Activated CD8-positive, alpha-beta memory T cell treated with anti-CD3 and anti-CD28 coated beads, Interleukin-2, amount 50 U/mL, for 4 hours (primary cell): ENCODE measurements at places on chromosomes 4 and X.

DNA sequence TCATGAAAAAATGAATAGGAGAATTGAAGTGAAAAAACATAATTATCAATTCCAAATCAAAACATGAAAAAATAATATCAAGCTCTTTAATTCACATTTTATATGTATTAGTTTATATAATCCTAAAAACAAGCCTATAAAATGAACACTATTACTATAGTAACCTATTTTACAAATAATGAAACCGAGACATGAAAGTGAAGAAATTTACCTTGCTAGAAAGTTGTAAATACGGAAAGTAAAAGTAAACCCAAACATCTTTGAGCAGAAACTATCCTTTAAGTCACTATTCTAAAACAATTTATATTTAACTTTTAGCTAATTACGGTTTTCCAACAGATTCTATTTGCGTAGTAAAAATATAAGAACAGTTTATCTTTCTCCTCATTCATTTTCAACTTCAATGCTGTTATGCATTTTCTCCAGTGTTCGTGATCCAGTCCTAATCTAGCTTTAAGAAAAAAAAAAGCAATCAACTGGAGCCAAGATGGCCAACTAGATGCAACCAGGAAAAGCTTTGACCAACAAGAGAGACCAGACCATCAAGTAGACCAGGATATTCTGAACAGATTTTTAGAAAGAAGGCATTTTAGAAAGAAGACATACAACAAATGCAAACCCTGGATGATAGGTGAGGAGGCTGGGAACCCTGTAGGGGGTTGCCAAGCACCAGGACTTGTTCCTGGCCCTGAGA lies 67.0 kb downstream of the DDX53 start:
- DNase-seq: no peak

DNA sequence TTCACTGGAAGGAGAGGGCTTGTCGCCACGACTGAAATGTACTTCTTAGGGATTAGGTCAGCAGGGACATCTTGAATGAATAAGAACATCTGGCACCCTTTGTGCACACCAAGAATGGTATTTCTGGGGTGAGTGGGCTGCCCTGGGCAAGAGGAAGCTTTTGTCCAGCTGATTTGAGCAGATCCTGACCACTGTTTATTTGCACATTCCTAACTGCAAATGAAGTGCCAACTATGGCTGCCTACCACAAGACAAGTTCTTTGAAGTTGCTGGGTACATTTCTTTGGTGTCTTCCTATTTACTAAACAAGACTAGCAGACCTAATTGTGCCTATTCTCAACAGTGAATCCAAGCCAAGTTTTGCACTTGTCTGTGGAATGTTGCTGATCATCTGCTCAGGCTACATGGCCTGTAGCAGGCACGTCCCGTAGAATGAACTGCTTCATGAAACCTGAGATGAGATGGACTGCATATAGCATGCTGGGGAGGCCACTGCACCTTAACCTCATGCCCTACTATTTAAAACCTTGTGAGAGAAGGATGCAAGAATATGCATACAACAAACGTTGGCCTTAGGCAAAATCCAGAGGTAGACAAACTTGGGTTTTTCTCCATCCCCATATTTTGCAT lies 45.0 kb downstream of the PIR start:
- no peak for DNase-seq

- no peak for DNase-seq
Observed at GRCh38 chr4:48127231-48127630, 6.8 kb downstream of the TXK start.

DNA sequence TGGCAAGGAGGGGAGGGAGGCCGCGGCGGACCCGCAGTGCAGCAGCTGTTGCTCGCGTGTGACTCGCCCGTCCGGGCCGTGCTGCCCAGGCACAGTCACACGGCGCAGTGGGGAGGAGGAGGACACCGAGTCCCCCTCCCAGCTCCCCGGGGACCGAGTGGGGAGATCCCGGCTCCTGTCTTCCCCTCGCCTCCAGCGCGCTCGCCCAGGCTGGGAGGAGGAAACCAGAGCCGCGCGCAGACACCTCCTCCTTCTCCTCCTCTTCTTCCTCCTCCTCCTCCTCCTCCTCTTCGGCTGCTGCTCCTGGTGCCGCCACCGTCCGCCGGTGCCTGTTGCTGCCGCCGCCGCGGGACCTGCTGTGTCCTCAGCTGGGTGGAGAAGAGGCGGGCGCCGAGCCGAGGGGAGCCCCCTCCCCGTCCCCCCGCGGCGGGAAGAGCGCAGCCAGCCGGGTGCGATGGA lies at the start of gene TBC1D1:
TSS of gene TBC1D1 (plus strand) at position 284 of the 459 bp plus-strand sequence. CDS start 11,012 bp downstream, outside the sequence.
- DNase-seq: peak; percentile 51

GRCh38 chrX:152072236-152072635 lies 66.1 kb downstream of the MAGEA10 start:
- DNase-seq: no peak

GRCh38 chr4:110046588-110047049 lies 133.9 kb downstream of the EGF start:
- DNase-seq: no peak

- no peak for DNase-seq
Observed at GRCh38 chr4:86233681-86234080, 126.2 kb downstream of the MAPK10 start.

GRCh38 chrX:150038986-150039599 lies 100.8 kb upstream of the EOLA2 start:
- DNase-seq: no peak
